ENCODE measurements at places on chromosomes 7 and 10.

GRCh38 chr7:30846378-30846777 is 65.3 kb upstream of the AQP1 start:
- no peak for DNase-seq

DNA sequence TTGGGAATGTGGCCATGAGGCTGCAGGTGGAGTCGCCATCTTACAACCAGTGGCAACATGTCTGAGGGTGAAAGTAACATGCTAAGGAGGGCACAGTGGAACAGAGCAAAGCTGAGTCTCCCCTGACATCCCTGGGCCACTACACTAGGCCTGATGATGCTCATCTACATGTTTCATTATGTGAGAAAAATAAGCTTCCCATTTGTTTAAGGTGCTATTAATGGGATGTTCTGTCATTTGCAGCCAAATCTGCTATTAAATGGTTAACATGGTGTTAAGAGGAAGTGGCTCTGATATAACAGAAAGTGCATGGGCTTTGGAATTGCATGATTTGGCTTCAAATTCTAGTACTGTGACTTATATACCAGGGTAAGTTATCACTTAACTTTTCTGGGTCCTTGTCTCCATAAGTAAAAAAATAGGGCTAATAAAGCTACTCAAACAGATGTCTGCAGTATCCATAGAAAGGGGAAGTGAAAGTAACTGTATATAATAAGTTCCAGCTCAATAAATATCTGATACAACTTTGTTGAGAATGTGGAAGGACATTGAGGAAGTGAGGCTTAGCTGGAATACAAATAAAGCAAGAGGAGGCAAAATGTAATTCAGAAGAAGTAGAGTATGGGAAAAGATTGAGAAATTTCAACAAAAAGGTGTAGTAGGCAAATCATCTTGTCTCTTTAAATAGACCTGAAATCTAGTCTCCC is 158.9 kb downstream of the RTKN2 start:
- no peak for DNase-seq

DNA sequence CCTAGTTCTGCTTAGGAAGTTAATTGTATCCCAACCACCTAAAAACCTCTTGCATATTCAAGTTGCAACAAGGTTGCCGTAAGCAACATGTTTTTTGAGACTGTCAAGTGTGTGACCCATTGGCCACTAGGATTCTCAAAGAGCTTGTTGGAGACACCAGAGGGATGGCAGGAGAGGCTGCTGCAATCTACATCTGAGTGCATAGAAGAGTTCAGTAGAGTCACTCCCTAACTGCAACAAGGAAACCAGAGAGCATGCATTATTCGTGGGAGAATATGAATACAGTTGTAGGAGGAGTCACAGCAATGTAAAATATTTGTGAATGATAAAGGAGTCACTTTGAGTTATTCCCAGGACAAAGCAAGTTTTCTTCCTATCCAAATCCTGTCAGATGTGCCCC is 538.6 kb downstream of the TNS3 start:
- no peak for DNase-seq

DNA sequence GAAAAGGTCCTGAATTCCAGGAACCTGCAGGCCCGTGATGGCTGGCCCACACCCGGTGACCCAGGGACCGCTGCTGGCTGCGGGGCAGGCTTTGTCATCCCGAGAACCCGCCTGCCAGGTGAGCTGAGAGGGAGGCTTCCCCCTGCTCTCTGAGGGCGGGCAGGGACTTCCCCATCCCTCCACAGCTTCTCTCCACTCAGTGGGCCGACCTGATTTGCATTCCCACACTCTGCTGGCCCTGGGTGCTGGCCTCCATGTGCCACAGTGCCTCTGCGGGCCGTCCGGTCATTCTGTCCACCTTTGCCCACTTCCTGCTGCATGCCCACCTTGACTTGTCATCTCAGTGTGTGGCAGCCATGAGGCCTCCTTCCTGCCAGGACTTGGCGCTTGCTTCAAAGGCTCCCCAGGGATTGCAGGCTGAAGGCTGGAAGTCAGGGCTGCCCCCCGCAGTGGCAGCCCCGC is 35.3 kb downstream of the PALD1 start:
- DNase-seq = no peak

DNA sequence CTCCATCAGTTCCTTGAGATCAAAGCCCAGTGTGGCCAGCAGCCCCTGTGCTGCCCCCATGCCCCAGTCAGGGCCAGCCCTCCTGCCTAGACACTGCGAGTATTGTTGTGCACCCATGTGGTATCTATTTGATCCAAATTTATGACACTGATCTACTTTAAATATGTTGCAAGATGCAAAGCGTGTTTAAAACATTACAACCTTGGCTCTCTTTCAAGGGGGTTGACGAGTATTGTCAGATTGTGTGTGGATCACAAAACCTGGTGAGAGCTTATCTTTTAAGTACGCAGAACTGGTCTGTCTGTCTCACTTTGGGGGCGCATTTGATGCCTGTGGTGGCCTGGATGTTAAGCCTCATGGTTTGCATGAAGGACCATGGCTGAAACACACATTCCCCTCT is 108.9 kb downstream of the COL13A1 start:
- DNase-seq = no peak

DNA sequence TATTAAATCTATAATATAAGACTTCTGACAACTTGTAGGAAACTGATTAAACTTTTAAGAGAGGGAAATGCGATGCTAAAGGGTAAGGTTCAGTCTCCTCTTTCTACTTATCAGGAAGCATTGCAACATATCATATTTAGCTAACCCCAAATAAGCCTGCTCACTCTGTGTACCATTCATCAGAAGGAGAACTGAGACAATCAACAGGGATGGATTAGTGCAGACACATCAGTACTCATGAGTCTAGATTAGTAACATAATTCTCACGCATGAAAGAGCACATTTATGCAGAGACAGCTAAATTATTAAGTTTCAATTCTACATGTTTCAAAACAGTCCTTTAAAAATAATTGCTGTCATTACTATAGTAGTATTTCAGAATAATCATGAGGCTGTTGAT is 354.2 kb upstream of the ZWINT start:
- no peak for DNase-seq

- no peak for DNase-seq
Measured at GRCh38 chr7:150824379-150825177, 24.0 kb downstream of the TMEM176A start.

GRCh38 chr7:151339651-151340382 is 1.8 kb upstream of the NUB1 start:
- DNase-seq = no peak

DNA sequence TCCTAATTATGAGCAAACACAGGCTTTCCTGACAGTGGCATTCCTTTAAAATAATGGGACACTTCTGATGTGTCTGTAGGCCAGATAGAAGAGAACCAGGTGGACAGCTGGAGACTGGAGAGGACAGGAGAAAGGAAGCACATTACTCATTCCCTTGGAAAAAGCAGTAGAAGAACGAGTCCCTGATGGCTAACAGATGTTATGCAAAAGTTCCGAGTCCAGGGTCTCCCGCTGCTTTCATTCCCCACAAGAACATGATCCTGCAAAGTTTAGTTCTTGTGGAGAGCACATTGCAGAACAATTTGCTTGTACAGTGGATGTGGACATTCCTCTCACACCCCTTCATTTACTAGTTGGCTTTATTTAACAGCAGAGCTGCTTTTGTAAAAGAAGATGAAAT is 137.6 kb downstream of the GPAM start:
- DNase-seq = no peak

GRCh38 chr7:5404421-5404826 is 19.2 kb downstream of the TNRC18 start:
- no peak for DNase-seq

DNA sequence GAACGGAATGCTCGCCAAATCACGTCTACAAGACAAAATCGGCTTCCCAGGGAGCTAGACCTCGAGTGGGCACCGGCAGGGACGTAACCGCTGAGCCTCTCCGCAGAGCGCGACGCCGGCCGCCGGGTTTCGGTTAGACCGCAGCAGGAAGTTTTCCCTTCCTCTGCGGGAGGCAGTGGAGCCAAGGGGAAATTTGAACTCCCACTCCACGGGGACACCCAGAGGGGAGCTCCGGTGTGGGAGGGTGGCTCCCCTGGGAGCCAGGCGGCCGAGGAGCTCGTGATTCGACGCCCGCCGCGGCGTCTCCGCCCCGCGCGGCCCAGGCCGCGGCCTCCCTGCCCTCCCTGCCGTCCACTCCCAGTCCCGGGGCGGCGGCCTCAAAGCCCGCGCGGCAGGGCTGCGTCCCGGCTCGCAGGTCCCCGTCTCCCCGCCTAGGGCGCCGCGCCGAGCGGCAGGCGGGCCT is 426 bp downstream of the SYPL1 start:
- no peak for DNase-seq

- DNase-seq = no peak
Measured at GRCh38 chr7:102914585-102914984, 1.8 kb downstream of the LRRC17 start.

DNA sequence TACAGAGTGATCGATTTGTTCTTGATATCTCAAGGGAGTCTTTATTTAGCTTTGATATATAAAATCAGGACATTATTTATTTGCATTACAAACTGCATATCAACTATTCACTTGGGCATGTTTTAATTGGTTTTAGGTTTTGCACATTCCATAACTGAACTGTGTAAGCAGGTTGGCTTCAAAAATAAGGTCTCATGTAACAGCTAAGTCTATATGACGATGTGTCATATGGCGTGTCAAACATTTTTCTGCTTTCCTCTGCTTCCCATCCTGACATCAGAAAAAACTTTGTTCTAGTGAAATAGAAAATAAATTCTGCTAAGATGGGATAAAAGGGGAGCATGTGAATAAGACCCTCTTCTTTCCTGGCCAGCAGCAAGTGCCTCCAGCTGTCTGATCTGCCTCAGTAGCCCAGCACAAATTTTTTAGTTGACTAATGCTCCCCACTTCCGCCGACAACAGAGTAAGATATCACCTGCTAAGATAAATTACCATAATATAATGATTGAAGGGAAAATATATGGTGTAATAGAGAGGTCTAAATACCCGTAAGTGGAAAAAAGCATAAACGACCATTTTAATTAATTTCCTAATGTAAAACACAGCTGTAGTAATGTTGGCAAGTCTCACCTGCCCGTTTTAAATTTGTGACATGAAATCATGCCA is 180.5 kb downstream of the TAX1BP1 start:
- DNase-seq = no peak

DNA sequence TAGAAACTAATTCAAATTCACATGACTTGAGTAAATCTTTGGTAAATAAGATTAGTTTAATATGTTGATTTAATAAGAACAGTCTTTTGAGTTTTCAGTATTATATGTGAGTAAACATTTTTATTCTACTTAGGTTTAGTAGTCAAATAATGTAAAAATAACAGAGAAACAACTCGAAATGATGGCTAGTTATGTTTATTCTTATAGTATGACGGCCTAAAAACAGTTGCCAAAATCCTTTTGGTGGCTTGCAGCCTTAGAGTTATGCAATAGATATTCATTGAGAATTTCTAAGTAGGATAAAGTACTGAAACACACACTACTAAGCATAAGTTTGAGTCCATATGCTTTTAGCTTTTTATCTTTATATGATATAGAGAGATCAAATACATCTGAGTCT is 184.8 kb downstream of the GNAI1 start:
- no peak for DNase-seq

- DNase-seq = no peak
Measured at GRCh38 chr10:132120734-132121510, 55.2 kb downstream of the JAKMIP3 start.

- no peak for DNase-seq
Measured at GRCh38 chr7:30553141-30553540, 41.5 kb upstream of the GARS1 start.

GRCh38 chr7:41292487-41292886 is 410.4 kb downstream of the INHBA start:
- DNase-seq = no peak

GRCh38 chr7:21980926-21981500 is 35.3 kb upstream of the CDCA7L start:
- no peak for DNase-seq

DNA sequence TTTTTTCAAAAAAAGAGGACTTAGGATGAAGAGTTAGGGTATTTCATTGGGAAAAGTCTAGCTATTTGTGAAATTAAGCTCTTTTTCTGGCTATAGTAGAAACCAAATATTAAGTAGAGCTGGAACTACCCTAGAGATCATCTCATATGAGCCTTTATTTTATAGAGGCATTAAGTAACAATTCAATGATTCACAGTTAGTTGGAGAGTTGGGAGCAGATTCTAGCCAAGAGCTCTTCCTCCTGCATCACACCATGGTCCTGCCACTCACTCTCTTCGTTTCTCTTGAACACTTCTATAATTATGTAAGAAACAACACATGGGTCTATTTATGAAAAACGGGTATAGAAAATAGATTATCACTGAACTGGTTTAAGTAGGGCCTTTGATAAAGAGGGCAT is 76.1 kb upstream of the ANK3 start:
- DNase-seq = no peak

DNA sequence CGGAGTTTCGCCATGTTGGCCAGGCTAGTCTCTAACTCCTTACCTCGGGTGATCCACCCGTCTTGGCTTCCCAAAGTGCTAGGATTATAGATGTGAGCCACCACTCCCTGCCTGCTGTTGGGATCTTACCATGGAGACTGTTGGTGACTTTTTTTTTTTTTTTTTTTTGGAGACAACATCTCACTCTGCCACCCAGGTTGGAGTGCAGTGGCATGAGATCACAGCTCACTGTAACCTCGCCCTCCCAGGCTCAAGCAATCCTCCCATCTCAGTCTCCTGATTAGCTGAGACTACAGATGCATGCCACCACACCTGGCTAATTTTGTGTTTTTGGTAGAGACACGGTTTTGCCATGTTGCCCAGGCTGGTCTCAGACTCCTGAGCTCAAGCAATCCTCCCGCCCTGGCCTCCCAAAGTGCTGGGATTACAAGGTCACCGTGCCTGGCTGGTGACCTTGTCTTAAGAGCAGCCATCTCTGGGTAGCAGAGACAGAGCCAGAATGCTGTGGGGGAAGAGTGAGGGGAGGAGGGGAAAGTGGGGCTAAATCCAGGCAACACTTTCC is 25.7 kb upstream of the ASCC1 start:
- no peak for DNase-seq

- DNase-seq = no peak
Measured at GRCh38 chr7:65832281-65832680, 40.6 kb upstream of the VKORC1L1 start.

DNA sequence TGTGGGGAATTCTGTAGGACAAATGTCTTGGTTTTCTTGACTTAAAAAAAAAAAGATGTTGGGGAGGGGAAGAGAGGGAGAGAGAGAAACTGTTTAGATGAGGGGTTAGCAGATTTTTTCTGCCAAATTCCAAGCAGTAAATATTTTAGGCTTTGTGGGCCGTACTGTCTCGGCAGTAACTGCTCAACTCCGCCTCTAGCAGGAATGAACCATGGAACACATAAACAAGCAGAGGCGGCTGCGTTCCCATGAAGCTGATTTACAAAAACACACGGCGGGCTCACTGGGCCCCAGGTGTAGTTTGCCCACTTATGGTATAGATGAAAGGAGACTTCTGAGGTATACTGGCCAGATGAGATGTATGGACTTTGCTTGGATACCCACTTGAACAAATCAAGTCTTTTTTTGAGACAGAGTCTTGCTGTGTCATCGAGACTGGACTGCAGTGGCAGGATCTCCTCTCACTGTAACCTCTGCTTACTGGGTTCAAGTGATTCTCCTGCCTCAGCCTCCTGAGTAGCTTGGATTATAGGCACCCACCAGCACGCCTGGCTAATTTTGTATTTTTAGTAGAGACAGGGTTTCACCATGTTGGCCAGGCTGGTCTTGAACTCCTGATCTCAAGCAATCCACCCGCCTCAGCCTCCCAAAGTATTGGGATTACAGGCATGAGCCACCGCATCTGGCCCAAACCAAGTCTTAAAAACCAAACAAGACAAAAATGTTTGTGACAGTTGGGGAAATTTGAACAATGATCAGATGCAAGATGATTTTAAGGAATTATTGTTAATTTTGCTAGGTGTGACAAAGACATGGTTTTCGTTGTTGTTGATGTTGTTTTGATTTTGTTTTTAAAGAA is 9.7 kb upstream of the ADAMTS14 start:
- DNase-seq = no peak
